Germinal center (tissue), 1 donor: ENCODE measurements at places on chromosomes 4 and X.

DNA sequence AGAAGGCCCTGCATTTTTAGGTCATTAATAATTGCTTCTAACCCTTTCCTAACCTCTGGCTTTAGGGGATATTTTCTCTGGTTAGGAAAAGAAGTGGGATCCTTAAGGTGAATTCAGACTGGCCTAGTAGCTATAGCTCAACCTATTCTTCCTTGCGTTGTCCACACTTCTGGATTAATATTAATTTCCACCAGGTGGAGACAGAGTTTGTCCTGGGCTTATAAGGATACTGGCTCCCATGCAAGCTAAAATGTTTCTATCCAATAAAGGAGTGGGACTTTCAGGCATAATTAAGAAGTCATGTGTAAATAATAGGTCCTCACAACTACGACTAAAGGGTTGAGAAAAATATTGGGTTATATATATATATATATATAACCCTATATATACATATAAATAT lies 860.0 kb upstream of the POU3F4 start:
- DNase-seq: no peak

DNA sequence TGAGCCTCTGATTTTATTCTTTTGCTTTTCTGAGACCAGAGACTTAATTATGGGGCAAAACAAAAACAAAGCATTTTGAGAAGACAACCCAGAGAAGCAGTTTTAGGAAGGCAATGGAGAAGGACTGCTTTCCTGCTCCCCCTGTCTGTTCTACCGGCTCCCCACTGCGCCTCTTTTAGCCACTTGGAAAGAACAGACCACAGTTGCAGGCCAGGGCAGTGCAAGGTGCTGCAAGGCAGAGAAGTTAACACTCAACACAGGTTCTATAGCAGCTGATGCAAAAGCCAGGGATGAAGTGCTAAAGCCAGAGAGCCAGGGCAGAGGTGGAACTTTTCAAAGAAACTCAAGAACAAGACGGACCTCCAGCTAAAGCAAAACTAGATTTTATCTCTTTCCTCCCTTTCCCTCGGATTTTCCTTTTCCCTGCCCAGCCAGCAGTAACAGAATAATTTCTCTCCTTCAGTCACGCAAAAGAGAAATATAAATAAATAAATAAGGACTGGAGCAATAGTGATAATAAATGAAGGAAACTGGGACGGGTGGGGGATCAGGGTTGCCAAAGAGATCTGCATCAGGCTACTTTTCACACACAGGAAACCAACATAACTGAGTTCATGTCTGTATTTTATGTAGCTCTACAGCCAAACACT lies 10.4 kb downstream of the SH3RF1 start:
- DNase-seq: no peak

- no peak for DNase-seq
Measured at GRCh38 chr4:39505581-39505980, 21.7 kb downstream of the UGDH start.

GRCh38 chrX:2650865-2651264 lies 40.2 kb upstream of the CD99 start:
- no peak for DNase-seq

GRCh38 chr4:159098482-159099127 lies 4.3 kb upstream of the RAPGEF2 start:
- no peak for DNase-seq

DNA sequence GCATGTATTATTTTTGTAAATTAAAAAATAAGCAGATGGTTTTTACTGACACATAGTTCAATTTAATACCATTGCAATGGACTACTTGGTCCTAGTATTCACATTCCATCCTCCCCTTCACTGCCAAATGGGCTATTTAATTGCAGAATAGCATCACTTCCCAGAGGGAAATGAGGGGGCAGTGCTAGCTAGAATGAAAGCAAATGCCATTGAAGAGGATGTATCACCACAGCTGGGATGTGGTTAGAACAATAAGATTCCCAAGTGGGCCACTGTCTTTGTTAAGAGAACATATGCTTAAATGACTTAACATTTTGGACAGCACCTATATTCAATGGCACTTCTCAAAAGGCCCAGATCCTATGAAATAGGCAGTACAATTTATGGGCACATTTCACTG lies 224.7 kb downstream of the RBMX2 start:
- no peak for DNase-seq

- DNase-seq: no peak
Measured at GRCh38 chrX:134718966-134719317, 60.7 kb upstream of the PLAC1 start.

DNA sequence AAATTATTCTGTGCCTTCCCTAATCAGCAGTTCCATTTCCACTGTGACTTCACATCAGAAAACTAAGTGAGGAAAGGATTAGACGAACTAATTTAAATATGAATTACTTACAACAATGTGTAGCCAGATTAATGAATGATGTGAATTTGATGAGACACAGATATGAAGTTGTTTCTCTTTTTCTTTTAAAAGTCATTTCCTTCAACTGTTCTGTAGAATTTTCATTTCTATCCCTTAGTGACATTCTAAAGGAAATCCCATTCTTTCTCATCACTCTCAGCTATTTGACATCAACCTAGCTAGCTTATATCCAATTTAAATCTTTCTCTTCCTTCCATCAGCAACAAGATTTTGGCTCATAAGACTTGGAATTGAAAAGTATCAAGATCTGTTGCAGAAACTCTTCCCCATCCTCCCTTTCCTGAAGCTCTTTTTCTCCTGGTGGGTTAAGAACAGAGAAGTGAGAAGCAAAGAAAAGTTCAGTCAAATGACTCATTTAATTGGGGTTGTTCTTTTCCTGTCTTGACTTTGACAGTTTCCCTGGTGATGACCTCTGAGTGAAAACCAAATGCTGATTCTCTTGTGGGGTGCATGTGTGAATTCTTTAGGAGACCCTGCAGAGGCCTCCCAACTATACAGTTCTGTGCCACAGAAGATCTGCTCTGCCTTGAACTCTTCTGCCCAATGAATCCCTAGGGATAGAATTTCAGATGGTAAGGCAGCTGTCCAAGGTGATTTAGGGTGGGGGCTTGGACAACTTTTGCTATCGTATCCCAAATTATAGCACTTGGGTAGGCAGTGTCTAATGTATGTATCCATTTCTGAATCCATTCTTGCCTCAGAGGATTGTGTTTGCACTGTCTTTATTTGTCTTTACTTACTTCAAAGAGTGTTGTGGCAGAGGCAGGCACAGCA lies 232.5 kb upstream of the GPRIN3 start:
- DNase-seq: no peak

DNA sequence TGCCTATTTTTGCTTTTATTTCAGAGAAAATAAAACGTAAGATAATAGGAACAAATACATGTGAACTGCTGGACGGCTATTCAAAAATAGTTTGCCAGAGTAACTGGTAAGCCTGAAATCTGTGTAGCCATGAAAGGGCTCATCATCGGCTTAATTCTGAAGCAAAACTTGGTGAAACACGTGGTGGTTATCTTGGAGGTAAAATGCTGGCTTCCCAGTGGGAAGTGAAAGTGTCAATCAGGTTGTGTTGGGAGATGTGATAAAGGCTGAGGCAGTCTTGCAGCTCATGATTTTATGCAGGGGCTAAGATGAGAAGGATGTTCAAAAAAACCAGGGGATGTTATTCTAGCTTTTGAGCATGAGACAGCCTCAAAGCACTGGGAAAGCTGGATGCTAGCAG lies 36.1 kb upstream of the TLR2 start:
- DNase-seq: no peak

DNA sequence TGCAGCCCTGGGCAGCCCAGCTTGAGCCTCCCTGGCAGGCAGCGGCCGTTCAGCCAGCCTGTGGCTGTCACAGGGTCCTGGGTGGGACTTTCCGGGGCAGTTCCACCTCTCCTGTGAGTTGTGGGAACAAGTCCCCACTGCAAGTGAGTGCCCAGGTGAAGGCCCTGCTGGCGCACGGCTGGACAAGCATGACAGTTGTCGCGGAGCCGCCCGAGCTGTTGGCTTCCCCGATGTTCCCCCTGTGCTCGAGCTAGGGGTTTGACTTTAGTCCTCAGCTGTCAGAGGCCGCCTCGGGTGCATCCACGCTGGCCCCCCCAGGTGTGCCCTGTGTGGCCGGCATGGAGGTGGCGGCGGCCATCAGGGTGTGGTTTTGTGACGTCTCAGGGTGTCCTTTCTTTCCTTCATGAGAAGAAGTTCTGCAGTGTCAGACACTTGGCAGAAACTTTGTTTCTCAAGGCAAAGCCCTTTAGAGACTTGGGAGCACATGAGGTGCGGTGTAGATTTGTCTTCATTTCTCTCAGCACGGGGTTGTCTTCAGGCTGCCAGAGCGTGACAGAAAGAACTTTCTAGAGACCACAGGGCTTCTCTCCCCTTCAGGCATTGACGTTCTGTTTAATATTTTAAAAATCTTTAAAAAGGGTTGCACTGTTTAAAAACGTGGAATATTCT lies 69.4 kb upstream of the HGFAC start:
- DNase-seq: no peak

- no peak for DNase-seq
Measured at GRCh38 chr4:168257768-168258167, 60.8 kb downstream of the DDX60 start.

DNA sequence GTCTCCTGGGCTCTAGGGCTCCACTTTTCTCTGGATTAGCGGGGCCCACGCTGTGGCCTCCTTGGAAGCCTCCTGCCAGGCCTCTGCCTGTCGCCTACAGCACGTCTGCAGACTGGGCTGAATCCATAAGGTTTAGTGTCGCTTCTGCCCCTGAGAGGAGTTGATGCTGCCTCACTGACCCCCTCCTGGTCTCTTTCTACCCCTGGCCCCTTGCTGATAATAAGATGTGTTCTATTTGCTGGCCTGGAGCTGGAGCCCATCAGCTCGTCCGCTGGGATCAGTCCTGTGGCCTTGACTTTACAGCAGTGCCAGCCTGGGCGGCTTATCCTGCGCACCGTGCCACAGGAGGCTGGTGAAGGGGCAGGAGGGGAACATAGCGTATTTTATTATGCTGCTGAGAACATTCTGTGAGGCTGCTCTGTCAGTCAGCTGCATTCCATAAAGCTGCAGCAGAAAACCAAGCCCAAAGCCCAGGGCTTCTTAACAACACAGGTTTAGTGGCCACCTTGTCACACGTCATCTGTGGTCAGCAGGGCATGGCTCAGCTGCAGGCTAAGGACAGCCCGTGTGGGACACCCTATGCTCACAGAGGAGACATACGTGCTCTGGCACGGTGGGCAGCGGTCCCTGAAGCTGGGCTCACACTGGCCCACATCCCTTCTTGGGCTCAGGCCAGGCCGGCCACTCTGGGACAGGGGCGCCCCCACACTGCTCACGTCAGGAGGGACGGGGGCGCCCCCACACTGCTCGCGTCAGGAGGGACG lies 29.3 kb upstream of the HGFAC start:
- no peak for DNase-seq

- no peak for DNase-seq
Measured at GRCh38 chrX:136906921-136907510, 26.5 kb upstream of the RBMX start.

DNA sequence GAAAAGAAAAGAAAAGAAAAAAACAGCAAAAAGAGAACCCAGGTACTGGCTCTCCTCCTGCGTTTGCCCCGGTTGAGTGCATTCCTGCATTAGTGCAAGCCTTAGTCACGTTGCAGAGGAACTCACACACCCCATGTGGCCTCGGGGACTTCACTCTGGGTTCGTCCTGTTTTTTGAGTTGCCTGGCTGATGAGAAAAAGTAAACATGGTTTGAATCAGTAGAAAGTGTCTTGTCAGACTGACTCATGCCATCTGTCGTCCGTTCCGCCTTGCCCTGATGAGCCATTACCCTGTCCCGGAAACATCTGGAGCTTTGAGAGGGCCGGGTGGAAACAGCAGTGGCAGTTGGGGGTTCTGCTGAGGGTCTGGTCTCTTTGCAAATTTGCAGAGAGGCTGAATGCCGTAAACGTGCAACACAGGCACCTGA lies 16.3 kb downstream of the CD99 start:
- peak; percentile 73 for DNase-seq

GRCh38 chr4:57148831-57149505 lies 38.8 kb upstream of the IGFBP7 start:
- no peak for DNase-seq

- DNase-seq: no peak
Measured at GRCh38 chrX:137424679-137425078, 141.2 kb upstream of the ZIC3 start.

DNA sequence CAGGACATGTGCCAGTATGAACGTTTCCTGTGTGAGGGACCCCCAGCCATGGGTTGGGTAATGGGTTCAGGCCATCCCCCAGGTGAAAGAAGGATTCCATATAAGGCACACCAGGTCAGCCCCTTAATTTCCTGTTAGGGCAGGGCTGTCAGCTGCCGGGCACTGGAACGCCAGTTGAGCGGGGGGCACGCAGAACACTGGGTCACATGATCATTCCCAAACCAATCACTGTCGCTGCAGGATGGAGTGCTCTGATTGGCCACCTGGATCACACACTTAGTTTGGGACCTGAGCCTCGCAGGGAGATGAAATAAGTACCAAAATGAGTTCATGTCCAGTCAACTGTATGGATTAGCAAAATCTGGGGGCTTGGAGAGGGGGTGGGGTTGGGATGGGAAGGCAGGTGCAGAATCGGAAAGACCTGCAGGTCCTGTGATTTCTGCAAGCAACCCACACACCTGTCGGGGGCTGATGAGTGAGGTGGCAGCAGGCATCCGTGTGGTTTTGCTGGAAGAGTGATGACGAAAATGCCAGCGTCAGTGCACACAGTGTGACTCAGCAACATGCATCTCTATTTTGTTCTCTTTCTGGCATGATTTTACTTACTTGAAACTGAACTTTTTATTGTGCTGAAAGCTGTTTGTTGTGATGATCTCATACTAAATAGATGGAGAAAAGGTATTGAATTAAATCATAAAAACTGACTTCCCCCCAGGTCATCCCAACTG lies 32.2 kb downstream of the RNF212 start:
- no peak for DNase-seq

DNA sequence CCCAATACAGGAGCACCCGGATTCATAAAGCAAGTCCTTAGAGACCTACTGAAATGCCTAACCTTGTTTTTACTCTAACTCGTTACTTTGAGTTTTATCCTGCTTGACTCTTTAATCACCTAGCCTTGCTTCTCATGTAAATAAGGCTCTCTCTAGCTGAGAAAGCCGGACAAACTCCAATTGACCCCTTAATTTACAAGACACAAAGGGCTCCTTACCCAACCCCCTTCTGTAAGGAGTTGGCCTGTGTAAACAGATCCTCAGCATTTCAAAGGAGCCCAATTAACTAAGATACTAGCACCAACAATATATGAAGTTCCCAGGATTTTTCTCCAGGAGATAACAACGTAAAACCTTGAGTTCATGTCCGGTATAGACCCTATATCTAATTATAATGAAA lies 61.7 kb downstream of the CT47B1 start:
- no peak for DNase-seq

GRCh38 chr4:77952457-77952856 lies 89.8 kb downstream of the MRPL1 start:
- DNase-seq: no peak

DNA sequence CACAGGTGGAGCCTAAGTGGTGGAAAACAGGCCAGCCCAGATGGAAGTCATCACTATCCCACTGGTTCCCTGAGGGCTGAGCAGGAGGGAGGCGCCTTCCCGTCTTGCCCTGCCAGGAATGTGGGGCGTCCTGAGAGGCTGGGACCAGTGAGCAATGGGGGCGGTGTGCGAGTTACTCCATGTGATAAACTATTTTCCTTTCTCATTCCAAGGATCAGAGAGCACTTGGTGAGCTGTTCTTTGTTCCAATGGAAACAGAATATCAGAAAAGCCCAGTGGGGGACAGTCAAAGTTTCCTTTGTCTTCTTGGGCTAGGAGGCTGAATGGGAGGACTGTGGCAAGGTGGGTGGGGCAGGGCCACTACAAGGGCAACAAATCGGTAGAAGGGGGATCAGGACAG lies 86.2 kb downstream of the NHSL2 start:
- no peak for DNase-seq

- DNase-seq: no peak
Measured at GRCh38 chrX:102652031-102652688, 877 bp downstream of the GPRASP1 start.
